ENCODE measurements at places on chromosomes 12 and 14.
A peak's percentile ranks its signal among the peaks of the same experiment; 100 is the strongest.

DNA sequence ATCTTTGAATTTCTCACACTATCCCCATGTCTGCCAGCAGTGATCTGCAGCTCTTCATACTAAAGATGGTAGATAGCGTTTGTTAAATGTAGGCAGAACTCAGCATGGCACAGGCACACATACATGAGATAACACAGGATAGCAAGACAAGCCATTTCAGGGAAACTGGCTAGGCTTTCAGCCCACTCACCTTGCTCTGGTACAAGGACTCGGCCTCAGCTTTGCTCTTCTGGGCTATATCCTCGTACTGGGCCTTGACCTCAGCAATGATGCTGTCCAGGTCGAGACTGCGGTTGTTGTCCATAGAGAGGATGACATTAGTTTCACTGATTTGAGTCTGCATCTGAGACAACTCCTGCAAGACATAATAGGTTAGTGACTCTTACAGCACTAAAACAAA lies 3.1 kb downstream of the KRT1 start:
- no peak for DNase-seq

DNA sequence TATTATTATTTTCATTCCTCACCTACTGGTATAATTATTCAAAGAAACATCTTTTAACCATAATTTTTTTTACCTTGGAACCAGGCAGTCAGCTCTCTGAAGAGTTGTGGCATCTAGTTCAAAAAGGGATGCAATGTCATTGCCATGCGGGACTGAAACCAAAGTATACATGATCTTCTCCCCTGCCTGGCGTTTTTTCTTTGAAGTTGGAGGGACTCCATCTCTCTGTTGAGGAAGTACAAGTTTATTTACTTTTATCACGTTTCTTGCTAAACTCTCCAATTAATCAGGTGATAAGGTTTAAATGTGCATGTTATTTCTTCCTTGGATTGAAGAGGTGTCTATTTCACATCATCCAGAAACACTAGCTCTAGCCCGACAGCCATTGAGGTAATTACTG lies 146.6 kb downstream of the ITPR2 start:
- DNase-seq: no peak

DNA sequence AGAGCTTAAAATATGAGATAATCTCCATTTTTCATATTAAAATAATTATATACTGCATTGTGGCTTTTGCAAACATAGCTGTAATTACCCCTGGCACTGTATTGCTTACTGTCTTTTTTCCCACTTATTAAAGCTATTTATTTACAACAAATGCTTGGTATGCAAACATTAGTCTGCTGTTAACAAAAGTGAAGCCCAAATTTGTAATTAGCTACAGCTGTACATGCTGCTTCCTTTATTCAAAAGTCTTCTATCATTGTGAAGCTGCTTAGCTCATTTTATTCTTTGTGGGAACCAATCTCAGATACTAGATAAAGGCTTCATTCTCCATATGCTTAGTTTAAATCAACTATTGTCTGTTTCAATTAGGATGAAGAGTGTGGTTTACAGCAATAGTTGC lies 425.8 kb upstream of the FOXG1 start:
- DNase-seq: no peak

DNA sequence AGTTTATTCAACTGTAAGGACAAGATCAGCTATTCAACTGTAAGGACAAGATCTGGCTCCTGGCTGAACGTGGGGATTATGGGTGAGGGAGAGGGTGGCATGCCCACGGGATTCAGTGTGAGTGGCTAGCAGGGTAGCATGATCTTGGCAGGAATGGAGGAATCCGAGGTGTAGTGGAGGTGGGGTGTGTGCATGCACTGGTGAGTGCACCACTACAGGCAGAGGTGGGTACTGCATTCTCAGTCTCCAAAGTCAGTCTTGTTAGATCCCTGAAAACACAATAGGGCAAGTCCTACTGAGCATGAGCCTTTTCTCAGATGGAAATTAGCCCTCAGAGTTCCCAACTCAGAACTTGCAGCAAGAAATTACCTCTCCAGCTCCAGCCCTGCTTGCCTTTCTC lies 32.2 kb upstream of the DCD start:
- DNase-seq: peak; percentile 57

GRCh38 chr14:77026166-77026929 lies 2.2 kb downstream of the IRF2BPL start:
- no peak for DNase-seq

DNA sequence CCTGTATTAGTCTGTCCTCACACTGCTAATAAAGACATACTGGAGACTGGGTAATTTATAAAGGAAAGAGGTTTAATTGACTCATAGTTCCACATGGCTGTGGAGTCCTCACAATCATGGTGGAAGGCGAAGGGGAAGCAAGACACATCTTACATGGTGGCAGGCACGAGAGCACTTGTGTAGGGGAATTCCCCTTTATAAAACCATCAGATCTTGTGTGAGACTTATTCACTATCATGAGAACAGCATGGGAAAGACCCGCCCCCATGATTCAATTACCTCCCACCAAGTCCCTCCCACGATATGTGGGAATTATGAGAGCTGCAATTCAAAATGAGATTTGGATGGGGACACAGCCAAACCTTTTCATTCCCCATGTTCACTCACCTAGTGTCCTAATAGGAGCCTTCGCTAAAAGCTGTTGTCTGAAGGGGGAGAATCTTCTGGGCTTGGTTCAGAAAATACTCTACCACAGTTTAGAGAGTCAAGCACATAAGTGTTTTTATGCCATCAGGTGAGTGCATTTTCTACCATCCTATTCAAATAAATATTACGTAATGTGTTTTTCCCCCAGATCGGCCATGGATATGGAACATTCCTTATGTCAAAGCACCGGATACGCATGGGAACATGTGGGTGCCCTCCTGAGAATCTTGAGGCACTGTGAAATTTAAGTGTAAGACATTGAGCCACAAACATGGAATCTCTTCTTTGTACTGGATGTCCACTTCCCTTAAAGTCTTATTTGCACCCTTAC lies 19.1 kb upstream of the KCNK13 start:
- DNase-seq: no peak

DNA sequence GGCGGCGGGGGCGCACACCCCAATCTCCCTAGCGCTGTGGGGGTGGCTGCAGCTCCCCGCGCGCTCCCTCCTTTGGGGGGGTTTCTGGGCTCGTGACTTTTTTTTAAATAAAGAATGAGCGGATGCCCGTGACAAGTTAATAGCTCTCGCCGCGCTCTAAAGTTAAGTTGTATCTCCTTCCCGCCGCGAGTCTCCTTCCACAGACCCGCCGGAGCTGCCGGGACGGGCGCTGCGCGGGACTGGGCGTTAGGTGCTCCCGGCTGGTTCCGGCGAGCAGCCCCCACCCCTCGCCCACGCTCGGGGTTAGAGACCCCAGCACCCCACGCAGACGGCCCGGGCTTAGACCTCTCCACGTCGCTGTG lies 82.6 kb upstream of the HMGA2 start:
- DNase-seq: no peak

DNA sequence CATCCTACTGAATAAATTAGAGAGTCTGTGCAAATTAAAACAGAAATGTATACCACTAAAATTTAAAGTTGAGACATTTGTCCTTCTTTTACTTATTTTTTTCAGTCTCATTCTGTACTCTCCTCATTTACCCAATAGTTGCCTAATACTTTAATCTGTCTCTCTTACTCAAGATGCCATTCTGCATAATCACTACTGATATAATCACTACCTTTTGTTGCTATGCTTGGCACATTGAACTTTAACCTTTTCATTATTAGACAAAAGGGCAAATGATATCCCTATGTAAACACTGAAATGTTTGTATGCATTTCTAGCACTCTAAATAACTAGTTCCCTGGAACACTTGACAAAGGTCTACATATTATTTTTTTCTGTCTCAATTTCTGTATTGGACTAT lies 1108.3 kb upstream of the FLRT2 start:
- no peak for DNase-seq

- DNase-seq: no peak
These were observed 9.4 kb downstream of the ERP27 start for GRCh38 chr12:14928931-14929330.

DNA sequence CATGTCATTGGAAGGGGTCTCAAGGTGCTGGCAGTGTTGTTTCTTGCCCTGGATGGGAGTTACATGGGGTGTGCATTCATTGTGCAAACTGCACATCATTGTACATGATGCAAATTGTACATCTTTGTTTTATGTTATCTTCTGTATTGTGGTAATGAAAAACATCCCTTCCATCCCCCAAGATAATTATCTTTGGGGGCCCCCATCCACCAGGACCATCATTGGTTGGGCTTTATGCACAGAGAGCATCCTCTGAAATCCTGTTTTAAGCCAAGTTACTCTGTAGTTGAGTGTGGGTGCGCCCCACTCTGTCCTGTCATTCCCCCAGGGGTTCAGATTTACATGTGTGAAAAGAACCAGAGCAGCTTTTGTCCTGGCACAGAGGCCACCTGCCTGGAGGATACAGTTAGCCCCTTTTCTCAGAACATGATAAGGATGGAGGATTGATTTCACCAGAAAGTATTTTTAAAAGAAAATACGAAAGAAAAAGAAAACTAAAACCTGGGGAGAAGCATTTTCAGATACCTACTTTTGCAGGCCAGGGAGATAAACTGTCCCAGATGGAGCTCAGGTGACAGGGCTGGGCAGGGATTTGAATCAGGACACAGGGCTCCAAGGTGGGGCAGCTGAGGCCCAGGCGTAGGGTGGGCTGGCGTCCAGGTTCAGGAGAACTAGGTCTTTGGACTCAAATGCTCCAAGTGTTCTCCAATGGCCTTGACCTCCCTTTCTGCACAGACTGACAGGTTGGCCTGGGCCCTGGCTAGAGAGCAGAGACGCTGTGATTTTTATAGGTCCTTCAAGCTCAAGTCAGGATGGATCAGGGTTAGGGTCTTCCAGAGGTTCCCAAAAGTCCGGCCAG lies 17.2 kb downstream of the WSCD2 start:
- no peak for DNase-seq

DNA sequence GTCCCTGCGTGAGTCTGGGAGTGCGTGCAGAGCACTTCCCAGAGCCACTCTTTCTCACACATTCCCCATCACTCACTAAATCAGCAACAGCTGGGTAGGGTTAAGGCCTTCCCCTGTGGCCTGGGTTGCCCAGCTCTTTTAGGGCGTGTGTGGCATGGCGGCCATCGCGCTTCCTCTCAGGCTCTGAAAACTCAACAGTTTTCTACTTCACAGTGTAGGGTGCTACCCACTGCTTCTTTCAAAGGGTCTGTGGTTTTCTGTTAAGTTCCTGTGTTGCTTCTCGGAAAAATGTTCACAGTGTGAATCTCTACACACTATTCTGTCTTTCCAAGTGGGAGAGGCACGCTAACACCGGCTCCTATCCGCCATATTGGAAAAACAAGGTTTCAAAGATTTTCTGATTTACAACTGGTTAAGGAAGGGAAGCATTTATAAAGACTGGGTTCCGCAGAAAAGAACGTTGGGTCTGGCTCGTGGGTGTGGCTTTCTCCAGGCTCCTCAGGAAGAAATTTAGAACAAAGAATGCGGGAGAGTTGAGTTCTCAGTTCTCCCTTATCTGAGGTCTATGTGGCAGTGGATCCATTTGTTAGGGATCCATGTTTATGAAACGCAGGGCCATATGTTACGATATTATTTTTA lies 34.9 kb upstream of the AEBP2 start:
- DNase-seq: peak; percentile 72

DNA sequence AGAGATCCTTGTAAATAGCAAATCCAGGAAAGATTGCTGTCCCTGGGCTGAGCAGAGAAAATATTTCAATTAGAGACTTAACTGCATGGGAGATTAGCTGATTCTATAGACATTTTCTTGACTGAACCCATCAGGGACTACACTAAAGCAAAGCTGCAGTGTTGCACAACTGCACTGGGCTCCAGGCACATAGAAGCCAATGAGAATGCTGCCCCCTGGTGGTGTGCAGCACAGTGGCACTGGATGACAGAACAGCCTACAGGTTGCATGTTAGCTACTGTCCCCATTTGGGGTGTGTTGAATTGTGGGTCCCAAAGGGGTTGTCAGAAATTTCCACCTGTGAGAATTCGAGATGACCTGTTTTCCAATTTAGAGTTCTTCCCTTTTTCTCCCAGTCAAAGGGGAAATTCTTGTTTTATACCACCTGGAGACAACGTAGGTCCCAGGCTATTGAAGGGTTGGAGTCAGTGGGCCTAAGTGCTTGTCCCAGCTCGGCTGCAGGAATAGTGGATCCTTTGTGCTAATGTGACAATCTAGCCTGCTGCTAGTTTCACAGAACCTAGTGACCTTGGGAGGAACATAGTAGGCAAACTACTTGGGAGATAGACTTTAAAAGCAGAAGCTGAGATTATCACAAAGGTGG lies 114.7 kb downstream of the SLC8A3 start:
- peak; percentile 64 for DNase-seq

- DNase-seq: no peak
These were observed 9.9 kb upstream of the NID2 start for GRCh38 chr14:52078721-52079120.

GRCh38 chr14:22391908-22392565 lies 197.0 kb downstream of the DAD1 start:
- no peak for DNase-seq

GRCh38 chr14:95226801-95227200 lies 69.5 kb upstream of the DICER1 start:
- DNase-seq: no peak
